H1 (cell line): ENCODE measurements at places on chromosomes 5 and 9. TPM values are rescaled to one million over a fixed set of nuclear protein-coding genes. Genes with fewer than 3 reads are reported as not detected.

DNA sequence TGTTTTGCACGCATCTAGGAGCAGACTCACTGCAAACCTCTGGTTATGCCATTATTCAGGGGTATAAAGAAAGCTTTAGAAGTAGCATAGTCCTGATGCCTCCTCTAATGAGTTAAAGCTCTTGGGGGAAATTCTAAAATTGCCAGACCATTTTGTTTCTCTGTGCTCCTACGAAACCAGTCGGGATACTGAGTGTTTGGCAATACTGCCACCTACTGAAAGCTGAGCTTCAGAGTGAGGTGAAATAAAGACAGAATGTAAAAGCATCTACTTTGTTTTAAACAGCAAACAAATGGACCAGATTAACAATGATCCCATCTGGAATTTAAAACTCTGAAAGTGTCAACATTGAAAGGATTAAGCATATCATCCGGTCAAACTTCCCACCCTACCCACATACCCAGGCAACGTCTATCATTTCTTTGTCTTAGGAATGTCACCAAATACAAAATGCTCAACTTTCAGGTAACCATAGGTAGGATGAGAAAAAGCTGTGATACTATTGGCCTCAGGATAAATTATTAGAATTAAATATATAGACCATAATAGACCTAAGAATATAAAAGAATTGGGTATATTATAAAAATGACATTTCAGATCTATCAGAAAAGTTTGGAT is 77.8 kb upstream of the SHISAL2B start:
- H3K36me3 ChIP-seq: no peaks in the 10 kb centered on the region
- no peak overlapping the region for H3K27ac ChIP-seq
- no peaks in the 10 kb centered on the region for H3K4me1 ChIP-seq
- no peaks in the 10 kb centered on the region for H3K27me3 ChIP-seq

GRCh38 chr9:136687721-136688223 is 515 bp upstream of the AGPAT2 start:
- H3K36me3 ChIP-seq: no peaks in the 10 kb centered on the region
- H3K4me3 ChIP-seq: peak overlapping the region; percentile 34
- no peaks in the 10 kb centered on the region for H3K27me3 ChIP-seq
- no peaks in the 10 kb centered on the region for H3K4me1 ChIP-seq
- no peak overlapping the region for H3K27ac ChIP-seq

GRCh38 chr5:79076819-79077218 is 7.3 kb downstream of the BHMT2 start:
- DNase-seq: no peak
- no peaks in the 10 kb centered on the region for H3K36me3 ChIP-seq
- H3K4me3 ChIP-seq: no peak overlapping the region
- no peak overlapping the region for H3K27ac ChIP-seq

DNA sequence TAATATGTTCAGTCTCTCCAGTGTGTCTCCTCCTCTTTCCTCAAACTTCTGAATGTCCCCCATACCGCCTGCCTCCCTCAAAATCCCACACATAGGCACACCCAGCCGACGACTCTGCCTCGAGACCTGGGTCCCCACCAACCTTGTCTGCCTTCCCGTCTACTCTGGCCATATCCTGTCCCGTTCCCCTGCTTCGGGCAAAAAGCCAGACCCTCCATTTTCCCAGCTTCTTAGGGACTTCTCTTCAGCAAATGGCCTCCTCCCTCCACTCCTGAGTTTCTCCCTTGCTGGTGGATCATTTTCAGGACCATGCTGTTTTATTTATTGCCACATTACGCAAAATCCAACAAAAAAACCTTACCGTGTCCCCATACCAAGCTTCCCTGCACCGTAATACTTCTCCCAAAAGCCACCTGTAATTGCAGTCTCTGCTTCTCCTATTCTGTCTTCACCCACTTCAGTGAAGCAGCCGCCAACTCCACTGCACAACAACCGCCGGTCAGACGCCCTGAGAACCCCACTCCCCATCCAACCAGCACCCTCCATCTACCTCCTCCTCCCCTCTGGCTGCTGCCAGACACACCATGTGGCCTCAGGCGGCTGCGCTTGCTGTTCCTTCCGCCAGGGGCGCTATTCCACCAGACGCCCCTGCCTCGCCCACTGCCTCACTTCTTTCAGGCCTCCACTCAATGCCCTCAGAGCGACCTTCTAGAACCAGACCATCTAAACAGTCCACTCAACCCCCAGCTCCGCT is 117.0 kb downstream of the TRPM6 start:
- H3K27ac ChIP-seq: no peak overlapping the region
- H3K36me3 ChIP-seq: no peaks in the 10 kb centered on the region
- DNase-seq: peak; percentile 91
- no peaks in the 10 kb centered on the region for H3K4me1 ChIP-seq
- H3K27me3 ChIP-seq: no peaks in the 10 kb centered on the region

PCDHB10 gene
- total RNA-seq: 1.8 and 1.9 TPM in 2 replicates

PITX1 gene
- total RNA-seq: not detected in 2 replicates

CERCAM gene
- 3.1 and 4.0 TPM in 2 replicates for total RNA-seq

PDZD2 gene
- total RNA-seq: 6.8 and 8.5 TPM in 2 replicates

SPINK6 gene
- not detected in 2 replicates for total RNA-seq
